Sigmoid colon (tissue), 7 donors: ENCODE measurements at places on chromosomes 3 and 15.

GRCh38 chr3:72821161-72821781 is 27.0 kb downstream of the SHQ1 start:
- DNase-seq: peak; percentile 63

GRCh38 chr3:57354768-57355167 is 62.3 kb upstream of the ASB14 start:
- no peak for DNase-seq

DNA sequence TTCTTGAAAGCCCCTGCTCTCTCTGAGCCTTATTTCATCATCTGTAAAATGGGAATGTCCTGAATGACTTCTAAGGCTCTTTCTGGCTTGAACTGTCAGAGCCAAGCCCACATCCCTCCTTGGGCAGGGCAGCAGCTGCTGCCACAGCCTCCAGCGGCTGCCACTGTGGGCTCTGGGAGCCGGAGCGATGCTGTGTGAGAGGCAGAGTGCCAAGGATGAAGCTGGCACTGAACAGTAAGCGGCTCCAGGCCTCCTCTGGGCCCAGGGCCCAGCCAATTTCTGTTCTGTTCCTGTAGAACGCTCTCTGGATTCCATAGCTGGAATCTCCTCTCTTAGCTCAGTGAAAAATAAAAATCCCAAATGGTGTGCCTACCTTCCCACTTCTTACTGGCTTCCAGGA is 4.4 kb downstream of the CPLX3 start:
- DNase-seq: peak; percentile 82

- DNase-seq: no peak
Measured at GRCh38 chr3:118734664-118735063, 300.0 kb downstream of the IGSF11 start.

GRCh38 chr3:146250449-146251382 is at the start of gene PLSCR4:
TSS of gene PLSCR4 (minus strand) at chr3:146251105. CDS start at chr3:146222071, 29,034 bp downstream.
- DNase-seq: peak; percentile 88

- no peak for DNase-seq
Measured at GRCh38 chr15:64222573-64223366, 59.9 kb upstream of the PPIB start.

- DNase-seq: no peak
Measured at GRCh38 chr3:100730524-100730923, 21.2 kb downstream of the TFG start.

- DNase-seq: peak; percentile 27
Measured at GRCh38 chr3:184545769-184546168, 15.8 kb upstream of the EPHB3 start.

DNA sequence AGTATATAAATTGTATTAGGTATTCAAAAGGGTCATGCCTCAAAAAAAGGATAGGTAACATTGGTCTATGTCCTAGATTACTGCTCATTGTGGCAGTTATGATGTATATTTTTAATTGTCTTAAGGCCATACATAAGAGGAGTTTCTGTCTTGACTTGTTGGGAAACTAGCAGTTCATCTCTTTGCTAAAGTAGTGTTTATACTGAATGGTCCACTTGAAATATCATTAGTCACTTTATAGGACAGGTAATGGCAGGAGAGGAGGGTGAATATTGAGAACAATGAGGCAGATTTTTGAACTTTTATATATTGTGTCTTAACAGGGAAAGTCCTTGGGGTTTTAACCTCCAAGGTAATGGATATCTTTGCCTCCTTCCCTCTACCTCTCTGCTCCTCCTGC is 58.4 kb downstream of the TP63 start:
- DNase-seq: no peak

GRCh38 chr3:78970656-78971055 is 797.1 kb downstream of the ROBO1 start:
- DNase-seq: no peak

- no peak for DNase-seq
Measured at GRCh38 chr3:138942861-138943623, 3.9 kb downstream of the FOXL2 start.

- DNase-seq: no peak
Measured at GRCh38 chr15:92400980-92401787, 7.5 kb downstream of the ST8SIA2 start.

DNA sequence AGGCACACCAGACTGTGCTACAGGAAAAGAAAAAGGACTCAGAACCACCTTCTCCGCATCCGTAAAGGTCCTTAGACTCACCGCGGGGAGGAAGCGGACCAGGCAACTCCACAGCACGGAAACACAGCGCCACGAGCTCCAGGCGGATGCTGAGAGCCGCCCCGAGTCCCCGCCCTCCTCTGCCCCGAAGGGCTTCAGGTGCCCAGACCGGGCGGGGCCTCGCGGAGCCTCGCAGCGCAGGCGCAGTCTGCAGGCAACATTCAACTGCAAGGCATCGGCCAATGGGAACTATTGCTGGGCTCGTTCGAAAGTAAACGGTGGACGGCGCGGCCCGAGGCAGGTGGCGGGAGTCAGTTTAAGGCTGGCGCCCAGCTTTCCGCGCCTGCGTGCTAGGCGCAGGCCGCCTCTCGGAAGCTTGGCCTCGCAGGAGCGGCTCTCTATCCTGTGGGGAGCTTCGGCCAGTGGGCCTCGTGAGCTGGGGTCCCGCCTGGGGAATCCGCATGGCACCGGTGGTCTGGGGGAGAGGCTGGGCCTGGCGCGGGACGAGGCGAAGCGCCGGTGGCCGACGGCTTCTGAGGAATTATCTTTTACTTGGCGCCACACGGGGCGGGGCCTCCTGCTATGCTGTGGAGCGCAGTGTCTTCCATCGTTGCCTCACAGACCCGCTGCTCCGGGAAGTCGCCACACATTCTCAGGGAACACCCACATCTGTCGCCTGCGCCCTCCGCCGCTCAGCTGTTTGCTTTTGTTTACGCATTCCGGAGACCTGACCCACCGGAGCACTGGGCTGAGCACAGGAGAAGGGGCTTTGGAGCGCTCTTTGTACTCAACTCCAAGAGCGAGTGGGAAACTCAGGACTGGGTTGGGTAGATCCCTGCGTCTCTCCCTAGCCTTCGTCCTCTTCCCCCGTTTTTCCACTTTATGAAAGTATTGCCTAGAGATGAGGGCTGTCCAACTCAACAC is at the start of gene TRIM59:
TSS of gene TRIM59 (minus strand) at position 151 of the 963 bp plus-strand sequence. CDS start 10,603 bp downstream, outside the sequence.
- DNase-seq: peak; percentile 95

DNA sequence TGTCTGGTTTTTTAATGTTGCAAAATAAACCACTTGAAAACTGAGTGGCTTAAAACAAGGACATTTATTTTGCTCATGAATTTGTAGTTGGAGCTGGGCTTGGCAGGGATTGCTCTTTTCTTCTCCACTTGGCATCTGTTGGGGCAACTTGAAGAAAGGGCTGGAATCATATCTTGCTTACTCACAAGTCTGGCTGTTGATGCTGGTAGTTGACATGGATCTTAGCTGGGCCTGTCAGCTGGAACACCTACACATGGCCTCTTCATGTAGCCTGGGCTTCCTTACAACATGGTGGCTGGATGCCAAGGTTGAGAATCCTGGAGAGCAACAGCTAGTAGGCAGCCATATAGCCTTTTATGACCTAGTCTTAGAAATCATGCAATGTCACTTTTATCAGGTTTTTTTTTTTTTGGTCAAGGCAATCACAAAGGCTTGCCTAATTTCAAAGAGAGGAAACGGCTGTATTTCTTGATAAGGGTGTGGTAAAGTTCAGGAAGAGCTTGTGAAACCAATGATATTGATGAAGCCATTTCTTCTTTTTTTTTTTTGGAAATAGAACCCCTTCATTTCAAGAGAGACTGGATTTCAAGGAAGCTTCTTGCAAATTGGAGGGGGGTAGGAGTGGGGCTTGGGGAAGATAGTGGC is 262.1 kb downstream of the IL20RB start:
- no peak for DNase-seq

- DNase-seq: no peak
Measured at GRCh38 chr3:53263907-53264306, 8.1 kb upstream of the TKT start.

DNA sequence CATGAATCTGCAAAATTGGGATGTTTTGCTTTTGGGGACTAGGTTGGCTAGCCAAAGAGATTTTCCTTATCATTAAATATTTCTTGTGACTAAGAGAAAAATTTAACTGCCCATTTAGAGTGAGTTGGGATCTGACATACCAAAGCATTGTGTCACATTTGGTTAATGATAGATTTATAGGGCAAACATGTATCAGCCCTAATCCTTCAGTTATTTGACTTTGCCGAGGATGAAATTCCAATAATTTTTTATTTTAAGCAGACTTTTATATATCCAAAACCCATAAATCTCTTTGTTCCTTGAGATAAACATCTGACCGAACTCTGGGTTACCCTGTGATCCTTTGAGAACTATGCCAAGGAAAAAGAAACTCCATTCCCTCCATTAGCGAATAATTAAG is 218.9 kb downstream of the CDIN1 start:
- no peak for DNase-seq

- DNase-seq: no peak
Measured at GRCh38 chr3:112464264-112464663, 35.0 kb downstream of the BTLA start.

DNA sequence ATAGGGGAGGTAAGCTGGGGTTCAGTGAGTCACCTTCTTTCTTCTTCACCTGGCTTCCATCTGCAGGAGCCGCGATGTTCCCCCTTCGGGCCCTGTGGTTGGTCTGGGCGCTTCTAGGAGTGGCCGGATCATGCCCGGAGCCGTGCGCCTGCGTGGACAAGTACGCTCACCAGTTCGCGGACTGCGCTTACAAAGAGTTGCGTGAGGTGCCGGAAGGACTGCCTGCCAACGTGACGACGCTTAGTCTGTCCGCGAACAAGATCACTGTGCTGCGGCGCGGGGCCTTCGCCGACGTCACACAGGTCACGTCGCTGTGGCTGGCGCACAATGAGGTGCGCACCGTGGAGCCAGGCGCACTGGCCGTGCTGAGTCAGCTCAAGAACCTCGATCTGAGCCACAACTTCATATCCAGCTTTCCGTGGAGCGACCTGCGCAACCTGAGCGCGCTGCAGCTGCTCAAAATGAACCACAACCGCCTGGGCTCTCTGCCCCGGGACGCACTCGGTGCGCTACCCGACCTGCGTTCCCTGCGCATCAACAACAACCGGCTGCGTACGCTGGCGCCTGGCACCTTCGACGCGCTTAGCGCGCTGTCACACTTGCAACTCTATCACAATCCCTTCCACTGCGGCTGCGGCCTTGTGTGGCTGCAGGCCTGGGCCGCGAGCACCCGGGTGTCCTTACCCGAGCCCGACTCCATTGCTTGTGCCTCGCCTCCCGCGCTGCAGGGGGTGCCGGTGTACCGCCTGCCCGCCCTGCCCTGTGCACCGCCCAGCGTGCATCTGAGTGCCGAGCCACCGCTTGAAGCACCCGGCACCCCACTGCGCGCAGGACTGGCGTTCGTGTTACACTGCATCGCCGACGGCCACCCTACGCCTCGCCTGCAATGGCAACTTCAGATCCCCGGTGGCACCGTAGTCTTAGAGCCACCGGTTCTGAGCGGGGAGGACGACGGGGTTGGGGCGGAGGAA is 2.6 kb downstream of the ISLR2 start:
- DNase-seq: no peak

GRCh38 chr15:61173899-61174689 is 55.0 kb downstream of the RORA start:
- no peak for DNase-seq

- peak; percentile 64 for DNase-seq
Measured at GRCh38 chr15:40053831-40054604, 15.0 kb upstream of the SRP14 start.

- DNase-seq: no peak
Measured at GRCh38 chr15:53872410-53872809, 105.8 kb upstream of the UNC13C start.

DNA sequence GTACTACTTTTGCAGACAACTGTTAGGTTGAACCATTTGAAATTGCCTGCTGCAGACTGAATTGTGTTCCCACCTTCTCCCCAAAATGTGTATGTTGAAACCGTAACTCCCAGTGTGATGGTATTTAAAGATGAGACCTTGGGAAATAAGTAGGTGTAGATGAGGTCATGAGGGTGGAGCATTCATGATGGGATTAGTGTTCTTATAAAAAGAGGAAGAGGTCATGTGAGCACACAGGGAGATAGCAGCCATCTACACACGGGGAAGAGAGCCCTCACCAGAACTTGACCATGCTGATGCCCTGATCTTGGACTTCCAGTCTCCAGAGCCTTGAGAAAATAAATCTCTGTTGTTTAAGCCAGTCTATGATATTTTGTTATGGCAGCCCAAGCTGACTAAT is 17.4 kb upstream of the FHIT start:
- no peak for DNase-seq

- no peak for DNase-seq
Measured at GRCh38 chr3:190671658-190672057, 157.8 kb downstream of the IL1RAP start.

DNA sequence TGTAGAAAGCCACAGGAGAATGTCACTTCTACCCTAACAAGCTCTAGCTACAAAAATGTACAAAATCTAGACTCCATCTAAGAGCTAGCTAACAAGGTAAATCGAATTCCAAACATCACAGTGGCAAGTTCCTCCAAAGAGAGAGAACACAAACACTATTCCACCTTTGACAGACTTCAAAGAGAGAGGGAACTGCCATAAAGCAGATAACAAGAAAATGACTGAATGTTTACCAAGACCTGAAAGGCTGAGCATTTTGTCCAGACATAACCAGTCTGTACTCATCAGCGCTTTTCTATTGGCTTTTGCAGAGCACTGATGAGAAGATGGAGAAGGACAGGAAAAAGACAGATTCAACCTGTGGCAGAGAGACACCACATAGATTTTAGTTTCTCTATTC is 1419.6 kb upstream of the ALCAM start:
- no peak for DNase-seq

DNA sequence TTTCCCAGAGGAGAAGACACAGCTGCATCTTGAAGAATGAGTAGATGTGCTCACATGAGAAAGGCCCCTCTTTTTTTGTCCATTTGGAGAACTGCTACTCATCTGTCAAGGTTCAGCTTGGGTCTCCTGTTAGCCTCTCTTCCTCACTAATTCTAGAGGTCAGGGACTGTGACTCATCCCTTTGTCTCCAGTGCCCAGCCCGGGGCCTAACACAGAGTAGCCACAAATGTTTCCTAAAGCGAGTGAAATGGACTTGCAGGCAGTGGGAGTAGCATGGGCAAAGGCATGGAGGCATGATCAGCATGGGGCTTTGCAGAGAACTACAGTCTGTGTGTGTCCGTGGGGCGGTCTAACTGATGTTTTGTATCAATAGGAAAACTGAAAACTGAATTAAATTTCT is 33.9 kb upstream of the MRPS22 start:
- no peak for DNase-seq
